HCT116 (cell line): ENCODE measurements at places on chromosomes 3 and 15. TPM values are rescaled to one million over a fixed set of nuclear protein-coding genes. Genes with fewer than 3 reads are reported as not detected.

ACKR4 gene
- total RNA-seq = 0.12 TPM

- H3K27ac ChIP-seq = no peak overlapping the region
- DNase-seq = peak; percentile 49
- H3K27me3 ChIP-seq = no peaks in the 10 kb centered on the region
- H3K36me3 ChIP-seq = no peaks in the 10 kb centered on the region
These were observed 140.2 kb upstream of the SKOR1 start for GRCh38 chr15:67685008-67685599.

DNA sequence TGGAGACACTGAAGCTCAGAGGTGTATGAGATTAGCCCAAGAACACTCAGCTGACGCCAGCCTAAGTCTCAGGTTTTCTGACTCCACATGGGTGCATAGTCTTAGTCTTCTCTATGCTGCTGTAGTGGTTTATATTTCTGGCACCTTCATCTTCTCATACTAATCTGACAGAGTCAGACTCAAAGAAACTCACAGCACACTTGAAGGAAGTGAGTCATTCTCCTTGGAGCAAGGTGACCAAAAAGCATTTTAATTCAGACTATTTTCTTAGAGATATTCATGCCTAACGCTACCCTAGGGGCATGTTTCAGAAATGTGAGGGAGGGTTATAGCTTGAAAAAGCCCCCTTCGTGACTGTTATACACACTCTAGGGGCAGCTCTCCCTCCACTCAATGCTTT lies 775.3 kb upstream of the ARPP21 start:
- no peaks in the 10 kb centered on the region for H3K4me1 ChIP-seq
- H3K4me3 ChIP-seq = no peak overlapping the region
- no peak for DNase-seq
- H3K27me3 ChIP-seq = no peaks in the 10 kb centered on the region

GRCh38 chr3:41580274-41580959 lies 381.1 kb downstream of the CTNNB1 start:
- H3K4me1 ChIP-seq = no peaks in the 10 kb centered on the region
- no peaks in the 10 kb centered on the region for H3K27me3 ChIP-seq
- H3K27ac ChIP-seq = no peak overlapping the region
- H3K4me3 ChIP-seq = no peak overlapping the region

DNA sequence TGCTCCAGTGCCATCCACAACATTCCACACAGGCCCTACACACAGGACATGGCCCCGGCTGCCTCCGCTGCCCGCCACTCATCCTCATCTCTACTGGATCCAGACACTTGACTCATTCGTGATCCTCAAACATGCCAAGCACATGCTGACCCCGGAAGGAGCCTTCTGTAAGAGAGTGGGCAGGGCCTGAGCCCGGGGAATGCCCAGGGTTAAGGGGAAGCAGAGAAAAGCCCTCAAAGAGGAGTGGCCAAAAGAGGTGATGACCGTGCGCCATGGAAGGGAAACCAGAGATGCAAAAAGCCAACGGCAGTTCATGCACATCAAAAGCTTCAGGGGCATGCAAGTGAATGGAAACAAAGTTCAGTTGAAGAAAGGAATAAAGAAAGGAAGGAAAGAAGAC lies 46.1 kb downstream of the RFTN1 start:
- no peaks in the 10 kb centered on the region for H3K36me3 ChIP-seq
- H3K27ac ChIP-seq = no peak overlapping the region
- H3K4me3 ChIP-seq = no peak overlapping the region
- H3K4me1 ChIP-seq = no peaks in the 10 kb centered on the region

- H3K27ac ChIP-seq = no peak overlapping the region
- DNase-seq = no peak
- H3K27me3 ChIP-seq = no peaks in the 10 kb centered on the region
These were observed 19.7 kb downstream of the SPSB4 start for GRCh38 chr3:141070727-141071357.
